Glutamatergic neuron (in vitro differentiated cells): ENCODE measurements at places on chromosomes 1 and 21.

GRCh38 chr1:168833362-168833761 lies 104.4 kb upstream of the DPT start:
- no peak for DNase-seq

DNA sequence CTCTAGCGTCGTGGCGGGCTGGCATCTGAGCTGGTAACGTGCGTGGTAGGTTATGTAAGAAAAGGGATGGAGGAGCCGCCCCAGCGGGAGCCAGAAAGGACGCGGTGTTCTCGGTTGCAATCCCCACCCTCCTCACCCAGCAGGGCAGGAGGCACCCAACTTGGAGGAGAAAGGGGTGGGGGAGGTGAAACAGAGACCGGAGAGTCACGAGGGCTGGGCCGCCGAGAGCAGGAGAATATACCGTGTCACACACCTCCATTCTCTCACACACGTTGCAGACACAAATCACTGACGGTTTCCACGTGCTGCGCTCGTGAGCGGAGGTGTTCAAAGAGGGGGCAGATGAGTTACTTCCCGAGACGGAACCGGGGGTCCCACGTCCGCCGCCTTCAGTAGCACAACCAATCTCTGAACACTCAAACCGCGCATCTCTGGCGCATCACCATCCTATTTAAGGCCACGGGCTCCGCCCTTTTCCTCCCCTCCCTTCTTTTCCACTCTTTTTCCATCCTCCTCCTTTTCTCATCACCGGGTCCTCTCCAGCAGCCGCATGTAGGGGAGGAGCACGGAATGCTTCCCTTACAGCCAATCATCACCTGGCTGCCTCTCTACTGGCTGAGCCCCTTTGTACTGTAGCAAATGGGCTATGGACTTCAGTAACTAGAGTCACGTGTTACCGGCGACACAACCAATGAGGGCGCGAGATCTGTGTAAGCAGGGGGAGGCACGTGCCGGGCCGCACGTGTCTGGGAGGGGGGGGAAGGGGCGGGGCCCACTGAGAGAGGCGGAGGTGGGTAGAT lies at the start of gene CIART:
Gene CIART (plus strand): TSS at position 797 of the 800 bp plus-strand sequence. CDS start 714 bp downstream, outside the sequence.
- DNase-seq, result peak; percentile 88

- no peak for DNase-seq
Observed at GRCh38 chr1:78004719-78005447, at the start of gene DNAJB4. Gene DNAJB4, plus strand, starts transcription at chr1:78004939. Its CDS starts 172 bp downstream, at chr1:78005111.

DNA sequence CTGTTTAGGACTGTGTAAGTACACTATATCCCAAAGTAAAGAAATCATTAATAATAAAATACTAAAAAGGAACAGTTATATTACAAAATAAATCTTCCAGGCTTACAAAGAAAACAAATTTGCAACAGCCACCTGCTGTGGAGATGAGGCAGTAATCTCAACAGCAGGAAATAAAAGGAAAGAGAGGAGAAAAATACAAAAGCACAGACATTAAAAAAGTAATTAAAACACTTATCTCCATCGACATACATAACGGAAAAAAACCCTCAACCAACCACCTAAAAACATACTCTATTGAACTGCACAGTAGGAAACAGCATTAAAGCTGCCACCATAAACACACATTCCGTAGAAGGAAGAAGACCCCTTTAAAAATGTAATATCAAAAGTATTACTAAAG lies 317.6 kb downstream of the DPYD start:
- no peak for DNase-seq

DNA sequence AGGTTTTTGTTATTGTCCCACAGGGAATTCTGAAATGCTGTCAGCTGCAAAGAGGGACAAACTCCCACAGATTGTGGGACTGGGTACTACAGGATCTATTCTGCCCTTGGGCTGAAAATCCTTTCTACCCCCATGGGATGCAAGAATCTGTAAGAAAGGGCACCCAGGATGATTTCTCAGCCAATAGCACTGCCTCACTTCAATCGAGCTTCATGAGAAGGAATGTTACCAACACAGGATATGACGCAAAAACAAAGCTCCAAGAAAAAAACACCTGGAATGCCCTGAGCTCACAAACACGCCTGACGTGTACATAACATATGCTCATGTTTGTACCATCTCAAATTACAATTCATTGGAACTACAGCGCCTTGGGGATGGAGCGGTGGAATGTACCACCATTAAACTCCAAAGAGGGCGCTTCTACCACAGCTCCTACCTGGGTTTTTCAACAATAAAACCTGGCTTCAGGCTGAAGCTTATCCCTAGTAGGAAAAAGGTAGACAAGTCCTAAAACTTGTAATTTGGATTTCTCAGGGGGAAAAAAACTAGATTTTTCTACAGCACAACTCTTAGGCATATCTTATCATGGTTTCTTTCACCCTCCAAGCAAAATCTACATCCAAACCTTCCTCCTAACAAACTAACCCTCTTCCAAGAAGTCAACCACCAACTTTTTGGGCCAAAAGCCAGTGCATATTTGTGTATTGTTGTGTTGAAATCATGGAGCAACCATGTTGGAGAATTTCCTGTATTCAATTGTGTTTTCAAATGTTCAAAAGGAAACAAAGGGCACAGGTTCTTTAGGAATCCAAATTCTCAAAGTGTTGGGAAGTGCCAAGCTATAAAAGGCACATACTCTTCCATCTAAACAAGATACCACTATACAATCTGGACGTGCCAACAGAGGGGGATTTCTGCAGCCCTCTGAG lies 78.9 kb downstream of the TGFBR3 start:
- no peak for DNase-seq

DNA sequence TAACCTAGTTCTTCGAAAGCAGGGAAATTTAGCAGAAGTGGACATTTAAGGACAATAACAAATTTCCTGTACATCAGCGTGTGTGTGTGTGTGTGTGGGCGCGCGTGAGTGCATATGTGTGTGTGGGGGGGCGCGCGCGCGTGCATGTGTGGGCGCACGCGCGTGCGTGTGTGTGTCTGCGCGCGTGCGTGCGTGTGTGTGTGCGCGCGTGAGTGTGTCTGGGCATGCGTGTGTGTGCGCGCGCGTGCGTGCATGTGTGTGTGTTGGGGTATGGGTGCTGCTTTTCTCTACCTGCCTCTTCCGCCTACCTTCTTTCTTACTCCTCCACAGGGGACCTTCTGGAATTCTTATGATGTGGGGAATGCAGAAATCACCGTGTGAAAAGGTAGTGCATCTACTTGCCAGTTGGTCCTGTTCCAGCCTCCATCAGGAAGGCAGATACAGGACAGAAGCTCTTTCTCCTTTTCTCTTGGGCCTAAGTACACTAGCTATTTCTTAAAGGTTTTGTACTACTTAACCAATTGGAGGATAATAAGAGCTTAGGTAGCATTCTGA lies 165.4 kb upstream of the KCNK2 start:
- DNase-seq, result no peak

- DNase-seq, result no peak
Observed at GRCh38 chr1:68231627-68232288, 565 bp downstream of the WLS start.

DNA sequence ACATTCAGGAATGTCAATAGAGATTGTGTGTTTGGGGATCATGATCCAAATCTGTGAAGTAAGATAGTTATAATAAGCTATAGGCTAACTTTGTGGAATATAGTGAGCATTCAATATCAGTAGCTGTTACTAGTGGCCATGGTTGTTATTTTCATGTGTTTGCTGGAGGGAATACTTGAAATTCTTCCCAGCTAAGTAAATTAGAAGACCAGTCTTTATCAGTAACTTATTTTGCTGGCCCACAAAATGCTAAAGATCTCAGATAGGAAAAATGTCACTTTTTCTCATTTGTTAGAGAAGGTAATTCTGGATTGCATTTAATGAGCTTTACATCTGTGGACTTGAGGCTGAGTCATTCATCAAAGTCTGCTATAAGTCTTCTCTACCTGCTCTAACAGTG lies 156.1 kb upstream of the LRRC7 start:
- DNase-seq, result no peak

DNA sequence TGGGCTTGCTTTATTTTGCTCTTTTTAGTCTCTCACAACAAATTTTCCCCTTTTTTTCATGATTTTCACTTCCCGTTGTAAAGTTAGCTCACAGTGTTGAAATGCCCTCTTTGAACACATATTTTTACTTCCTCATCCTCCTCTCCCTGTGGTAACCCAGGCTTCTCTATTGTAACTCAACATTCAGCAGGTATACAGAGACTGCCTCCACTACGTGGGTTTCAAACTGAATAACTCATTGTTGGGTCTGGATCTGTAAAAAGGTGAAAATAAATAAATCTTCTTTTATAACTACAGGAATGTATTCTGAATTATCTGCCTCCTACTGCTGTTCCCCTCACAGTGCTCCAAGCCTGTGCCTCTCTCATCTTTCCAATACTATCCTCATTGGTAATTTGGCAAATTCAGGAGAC lies 166.4 kb downstream of the RUNX1 start:
- DNase-seq, result no peak

DNA sequence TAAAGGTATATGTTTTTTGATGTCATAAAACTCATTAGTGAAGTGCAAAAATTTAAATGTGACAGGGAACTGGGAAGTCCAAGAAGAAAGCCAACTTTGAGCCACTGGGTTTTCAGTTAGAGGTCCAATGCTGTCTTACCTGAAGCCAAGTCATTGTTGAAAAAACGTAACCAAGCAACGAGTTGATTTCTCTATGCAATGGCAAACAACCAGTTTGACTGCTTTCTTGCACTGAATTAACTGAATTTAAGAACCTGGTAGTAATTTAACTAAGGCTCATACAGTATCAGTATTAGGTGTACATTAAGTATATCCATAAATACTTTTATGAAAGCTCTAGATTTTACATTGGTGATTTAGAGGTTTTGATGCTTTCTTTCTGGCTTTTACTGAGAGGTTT lies 20.2 kb upstream of the S1PR1 start:
- no peak for DNase-seq

DNA sequence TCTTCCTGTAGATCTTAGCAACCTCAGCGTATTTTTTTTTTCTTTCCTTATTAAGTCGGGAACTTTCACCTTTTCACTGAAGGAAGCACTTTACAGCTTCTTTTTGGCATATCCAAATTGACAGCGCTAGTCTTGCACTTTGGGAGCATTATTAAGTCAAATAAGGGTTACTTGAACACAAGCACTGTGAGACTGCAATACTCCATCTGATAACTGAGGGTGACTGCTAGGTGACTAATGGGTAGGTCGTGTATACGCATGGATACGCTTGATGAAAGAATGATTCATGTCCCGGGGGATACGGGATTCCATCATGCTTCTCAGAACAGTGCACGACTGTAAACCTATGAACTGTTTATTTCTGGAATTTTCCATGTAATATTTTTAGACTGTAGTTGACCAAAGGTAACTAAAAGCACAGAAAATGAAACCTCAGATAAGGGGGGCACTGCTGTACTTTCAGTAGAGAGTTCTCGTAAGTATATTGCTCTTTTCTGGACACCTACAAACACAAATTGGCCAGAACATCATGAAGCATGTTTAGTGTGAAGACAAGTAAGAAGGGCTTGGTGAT lies 364.7 kb downstream of the SMYD3 start:
- DNase-seq, result no peak

GRCh38 chr1:165424454-165425216 lies 20.3 kb downstream of the RXRG start:
- DNase-seq, result no peak

DNA sequence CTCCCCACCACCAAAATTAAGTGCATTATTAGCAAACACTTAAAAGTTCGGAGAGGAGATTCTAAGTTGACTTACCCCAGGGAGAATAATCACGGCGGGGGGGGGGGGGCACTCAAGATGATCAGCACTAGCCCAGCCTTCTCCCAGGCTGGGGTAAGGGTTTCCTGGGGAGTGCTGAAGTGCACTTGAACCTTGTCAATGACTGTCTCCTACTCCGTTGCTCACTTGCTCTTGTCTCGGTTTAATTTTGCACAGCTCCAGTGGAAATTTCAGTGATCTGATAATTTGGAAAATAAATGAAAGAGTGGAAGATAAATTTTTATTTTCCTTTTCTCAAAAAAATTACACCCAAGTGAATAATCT lies 59.2 kb downstream of the PBX1 start:
- DNase-seq, result no peak

DNA sequence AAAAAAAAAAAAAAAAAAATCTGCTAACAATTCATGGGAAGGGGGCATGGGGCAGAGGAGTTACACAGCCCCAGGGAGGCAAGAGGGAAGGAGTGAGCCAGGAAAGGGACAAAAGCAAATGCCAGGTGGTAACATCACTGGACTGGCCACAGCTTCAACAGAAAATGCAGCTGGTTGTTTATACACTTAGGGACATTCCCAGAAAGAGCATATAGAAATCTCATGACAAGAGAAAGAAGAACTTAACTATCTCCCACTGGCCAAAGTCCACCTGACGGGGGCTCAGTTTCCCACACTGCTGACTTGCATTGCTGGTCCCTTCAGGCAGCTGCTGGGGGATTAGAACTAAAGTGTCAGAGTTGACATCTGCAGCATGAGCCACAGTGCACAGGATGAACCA lies 14.8 kb downstream of the IL12RB2 start:
- DNase-seq, result no peak
